CD4-positive, alpha-beta T cell treated with Interleukin-2 at 100 ng/mL for 4 hours (primary cell): ENCODE measurements at places on chromosomes 11 and 22.

DNA sequence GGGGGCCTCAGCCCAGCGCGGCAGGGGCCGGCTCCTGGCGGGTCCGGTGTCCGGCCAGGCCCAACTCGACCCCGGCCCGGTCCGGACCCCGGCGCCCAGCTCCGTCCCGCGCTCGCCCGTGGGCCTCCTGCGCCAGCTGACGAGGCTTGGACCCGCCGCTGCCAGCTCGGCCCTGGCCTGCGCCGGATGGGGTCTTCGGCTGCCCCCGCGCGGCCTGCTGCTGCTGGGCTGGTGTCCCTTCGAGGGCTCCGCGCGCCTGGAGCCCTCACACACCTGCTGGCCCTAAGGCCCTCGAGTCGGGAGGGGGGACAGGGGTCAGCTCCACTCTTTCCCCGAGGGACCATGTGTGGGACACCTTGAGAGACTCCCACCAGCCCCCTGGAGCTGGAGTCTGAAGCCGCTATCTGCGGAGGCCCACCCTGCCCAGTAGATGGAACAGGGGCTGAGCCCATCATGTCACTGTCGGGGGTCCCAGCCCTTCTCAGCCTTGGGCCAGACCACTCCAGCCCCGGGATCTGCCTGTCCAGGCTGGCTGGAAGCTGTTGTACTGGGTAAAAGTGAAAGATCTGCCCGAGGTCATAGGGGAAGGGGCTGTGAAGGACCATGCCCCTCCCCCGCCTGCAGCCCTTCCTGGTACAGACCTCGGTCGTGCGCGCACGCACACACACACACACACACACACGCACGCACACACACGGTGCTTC lies 768 bp upstream of the CDKN1C start:
- DNase-seq, result no peak

- no peak for DNase-seq
These were observed 908 bp downstream of the PLCB3 start for GRCh38 chr11:64252003-64252872.

DNA sequence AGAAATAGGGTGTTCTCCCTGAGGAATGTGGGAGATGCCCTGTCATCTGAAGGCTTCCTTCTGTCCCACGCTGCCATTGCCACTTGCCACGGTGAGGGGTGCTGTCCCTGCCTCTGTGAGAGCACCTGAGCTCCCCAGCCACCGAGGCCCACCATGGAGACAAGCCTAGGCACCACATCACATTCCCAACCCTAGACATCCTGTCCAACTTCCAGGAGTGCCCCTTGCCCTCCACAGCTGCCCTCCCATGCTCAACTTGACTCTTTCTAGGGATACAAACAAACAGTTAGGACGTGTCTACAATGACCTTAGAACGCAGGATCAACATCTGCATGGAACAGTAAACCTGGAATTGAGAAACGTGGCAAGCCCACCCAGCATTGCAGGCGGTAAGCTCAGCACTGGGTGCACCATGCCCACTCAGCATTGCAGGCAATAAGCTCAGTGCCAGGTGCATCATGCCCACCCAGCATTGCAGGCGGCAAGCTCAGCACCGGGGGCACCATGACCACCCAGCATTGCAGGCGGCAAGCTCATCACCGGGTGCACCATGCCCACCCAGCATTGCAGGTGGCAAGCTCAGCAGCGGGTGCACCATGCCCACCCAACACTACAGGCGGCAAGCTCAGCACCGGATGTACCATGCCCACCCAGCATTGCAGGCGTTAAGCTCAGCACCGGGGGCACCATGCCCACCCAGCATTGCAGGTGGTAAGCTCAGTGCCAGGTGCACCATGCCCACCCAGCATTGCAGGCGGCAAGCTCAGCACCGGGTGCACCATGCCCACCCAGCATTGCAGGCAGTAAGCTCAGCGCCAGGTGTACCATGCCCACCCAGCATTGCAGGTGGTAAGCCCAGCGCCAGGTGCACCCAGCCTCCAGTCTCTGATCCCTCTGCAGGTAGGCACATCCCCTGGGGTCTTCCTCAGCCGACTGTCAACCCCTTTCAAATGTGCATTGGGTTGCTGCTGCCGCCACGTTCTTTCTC lies 1463.9 kb downstream of the TBC1D22A start:
- DNase-seq, result no peak

DNA sequence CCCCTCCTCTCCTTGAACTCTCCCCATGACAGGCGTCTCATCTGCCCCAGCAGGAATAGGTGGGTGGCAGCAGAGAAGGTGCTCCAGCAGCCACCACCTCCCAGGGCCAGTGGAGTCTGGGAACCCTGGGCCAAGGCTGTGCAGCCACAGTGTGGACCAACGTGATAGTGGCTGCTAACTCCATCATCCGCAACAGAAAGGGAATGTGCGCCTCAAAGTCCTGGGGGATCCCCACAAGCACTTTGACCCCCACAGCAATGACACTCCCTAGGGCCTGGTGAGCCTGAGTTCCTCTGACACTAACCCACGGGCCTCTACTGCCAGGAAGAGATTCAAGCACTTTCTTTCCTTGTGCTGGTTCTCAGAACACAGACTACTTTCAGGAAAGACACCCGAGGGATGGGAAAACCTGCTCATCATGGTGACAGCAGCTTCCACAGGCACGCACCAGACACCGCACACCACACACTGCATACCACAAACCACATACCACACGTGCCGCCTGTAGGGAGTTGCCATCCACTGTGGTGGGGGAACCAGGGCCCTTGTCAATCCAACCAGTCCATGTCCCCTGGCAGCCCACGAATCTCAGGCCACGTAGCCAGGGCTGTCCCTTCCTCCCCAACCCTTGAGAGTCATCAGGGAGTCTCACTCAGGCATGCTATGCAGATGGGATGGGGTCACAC lies 3.4 kb upstream of the SLC25A1 start:
- no peak for DNase-seq

- DNase-seq, result no peak
These were observed 615.6 kb downstream of the TBC1D22A start for GRCh38 chr22:47377926-47378560.

GRCh38 chr22:27139935-27140511 lies 482.6 kb downstream of the MIAT start:
- no peak for DNase-seq

GRCh38 chr11:12914400-12914912 lies 94.7 kb upstream of the RASSF10 start:
- no peak for DNase-seq

GRCh38 chr11:79697905-79698304 lies 257.1 kb upstream of the TENM4 start:
- no peak for DNase-seq

GRCh38 chr22:49933236-49934159 lies 15.1 kb downstream of the CRELD2 start:
- DNase-seq, result no peak
